ENCODE measurements at places on chromosomes 6 and 20.

DNA sequence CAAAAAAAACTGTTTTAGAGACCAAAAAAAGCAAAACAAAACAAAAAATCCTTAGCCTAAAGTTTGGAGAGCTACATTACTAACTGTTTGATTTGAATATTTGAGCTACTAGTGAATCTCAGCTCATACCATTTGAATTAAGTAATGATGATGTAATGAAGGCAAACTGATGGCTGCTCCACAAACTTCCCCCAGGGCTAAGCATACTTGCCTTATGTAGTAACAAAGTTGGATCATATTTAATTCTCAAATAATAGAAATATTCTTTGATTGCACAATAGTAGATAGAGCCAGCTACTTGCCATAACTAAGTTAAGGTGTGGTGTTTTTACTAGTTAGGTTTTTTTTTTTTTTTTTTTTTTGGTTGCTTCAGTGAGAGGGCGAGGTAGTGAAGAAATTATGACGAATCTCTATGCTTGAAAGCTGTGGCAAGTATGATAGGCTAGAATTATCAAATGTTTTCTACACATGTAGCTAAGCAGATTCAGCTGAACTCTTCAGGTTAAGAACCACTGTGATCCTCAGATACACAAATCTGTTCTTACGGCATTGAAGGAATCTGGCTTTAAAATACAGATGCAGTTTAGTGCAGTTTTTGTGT lies 2.9 kb downstream of the RAB32 start:
- no peak for DNase-seq

DNA sequence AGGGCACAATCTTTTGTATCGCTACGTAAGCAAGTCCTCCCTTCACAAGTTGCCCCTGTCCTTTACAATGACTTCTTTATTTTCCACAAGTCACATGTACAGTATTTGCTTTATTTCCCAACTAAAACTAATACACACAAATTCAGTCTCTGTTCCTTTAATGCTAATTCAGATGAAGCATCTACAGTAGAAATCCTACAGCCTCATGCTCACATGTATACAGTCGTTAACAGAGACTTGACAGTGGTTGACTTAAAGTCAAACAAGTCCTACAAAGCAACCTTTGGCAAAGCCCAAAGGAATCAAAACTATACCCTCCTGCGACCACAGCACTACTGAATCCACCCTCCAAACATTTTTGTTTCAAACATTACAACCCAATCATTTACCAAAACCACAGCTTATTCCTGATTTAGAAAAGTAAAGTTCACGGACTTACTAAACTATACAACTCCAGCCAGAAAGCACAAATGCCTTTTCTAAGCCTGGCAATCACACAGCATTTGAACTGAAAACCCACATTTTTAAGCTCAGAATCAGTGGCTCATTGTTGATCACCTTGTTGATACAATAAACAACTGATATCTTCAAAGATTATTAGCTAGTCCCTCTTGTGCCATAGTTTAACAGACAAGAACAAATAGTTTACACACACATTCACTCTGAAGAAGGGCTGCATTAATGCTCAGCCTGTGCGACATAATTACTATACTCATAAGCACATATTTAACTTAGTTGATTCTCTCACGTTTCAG lies 70.9 kb upstream of the NHSL1 start:
- no peak for DNase-seq

DNA sequence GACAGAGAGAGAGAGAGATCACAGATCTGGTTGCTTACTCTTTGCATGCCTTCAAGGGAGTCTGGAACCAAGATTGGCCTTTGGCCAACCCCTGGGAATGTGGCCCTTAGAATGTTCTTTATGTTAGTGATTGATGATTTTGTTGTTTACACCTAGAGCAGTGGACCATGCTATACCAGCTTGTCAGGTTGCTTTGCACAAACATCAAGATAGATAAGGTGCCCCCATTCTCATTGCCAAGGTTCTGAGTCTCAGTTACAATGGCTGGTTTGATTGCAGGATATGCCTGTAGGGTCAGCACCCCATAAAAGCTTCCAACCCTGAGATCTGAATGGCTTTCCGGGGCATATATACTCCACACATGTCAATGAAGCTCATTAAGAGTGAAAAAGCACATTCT lies 53.5 kb upstream of the SLC2A12 start:
- no peak for DNase-seq

DNA sequence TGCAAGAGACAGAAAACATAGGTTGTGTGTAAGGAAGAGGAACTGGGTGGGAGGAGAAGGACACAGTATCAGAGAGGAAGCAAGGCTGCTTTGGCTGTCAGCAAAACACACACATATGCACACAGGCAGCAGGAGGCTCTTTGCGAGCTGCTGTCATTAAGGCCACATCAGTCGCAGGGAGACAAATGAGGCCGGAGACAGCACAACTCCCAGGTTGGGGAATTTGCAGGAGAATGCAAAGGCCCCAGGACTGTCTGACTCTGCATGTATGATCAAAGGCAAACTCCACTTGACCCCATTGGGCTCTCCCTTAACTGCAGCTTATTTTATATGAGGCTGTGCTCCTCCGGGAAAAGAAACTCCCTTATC lies 35.3 kb downstream of the METTL24 start:
- no peak for DNase-seq

DNA sequence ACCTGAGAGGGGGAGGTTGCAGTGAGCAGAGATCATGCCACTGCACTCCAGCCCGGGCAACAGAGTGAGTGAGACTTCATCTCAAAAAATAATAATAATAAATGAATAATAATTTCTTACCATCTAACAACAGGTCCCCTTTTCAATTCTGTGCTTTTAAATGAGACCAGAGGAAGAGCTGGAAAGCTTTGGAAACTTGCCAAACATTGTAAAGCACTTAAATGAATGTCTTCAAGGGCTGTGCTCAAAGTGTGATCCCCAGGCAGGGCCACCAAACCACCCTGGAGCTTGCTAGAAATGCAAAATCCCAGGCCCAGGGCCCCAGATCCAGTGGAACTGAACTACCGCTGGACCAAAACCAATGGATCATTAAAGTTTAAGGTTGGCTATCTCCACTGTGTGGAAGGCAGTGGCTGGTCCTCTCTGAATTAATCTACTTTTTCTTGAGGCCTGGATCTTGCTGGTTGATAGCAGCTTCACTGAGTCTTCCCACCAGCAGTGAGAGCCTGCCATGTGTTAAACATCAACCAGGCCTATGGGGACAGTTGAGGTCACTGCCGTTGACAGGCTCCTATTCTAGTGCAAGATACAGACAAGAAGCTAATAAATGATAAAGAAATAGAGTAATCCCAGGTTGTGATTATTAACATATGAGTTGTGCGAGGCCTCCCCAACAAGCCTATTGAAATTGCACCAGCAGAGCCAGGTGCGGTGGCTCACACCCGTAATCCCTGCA lies 23.7 kb upstream of the TFAP2C start:
- DNase-seq = no peak

DNA sequence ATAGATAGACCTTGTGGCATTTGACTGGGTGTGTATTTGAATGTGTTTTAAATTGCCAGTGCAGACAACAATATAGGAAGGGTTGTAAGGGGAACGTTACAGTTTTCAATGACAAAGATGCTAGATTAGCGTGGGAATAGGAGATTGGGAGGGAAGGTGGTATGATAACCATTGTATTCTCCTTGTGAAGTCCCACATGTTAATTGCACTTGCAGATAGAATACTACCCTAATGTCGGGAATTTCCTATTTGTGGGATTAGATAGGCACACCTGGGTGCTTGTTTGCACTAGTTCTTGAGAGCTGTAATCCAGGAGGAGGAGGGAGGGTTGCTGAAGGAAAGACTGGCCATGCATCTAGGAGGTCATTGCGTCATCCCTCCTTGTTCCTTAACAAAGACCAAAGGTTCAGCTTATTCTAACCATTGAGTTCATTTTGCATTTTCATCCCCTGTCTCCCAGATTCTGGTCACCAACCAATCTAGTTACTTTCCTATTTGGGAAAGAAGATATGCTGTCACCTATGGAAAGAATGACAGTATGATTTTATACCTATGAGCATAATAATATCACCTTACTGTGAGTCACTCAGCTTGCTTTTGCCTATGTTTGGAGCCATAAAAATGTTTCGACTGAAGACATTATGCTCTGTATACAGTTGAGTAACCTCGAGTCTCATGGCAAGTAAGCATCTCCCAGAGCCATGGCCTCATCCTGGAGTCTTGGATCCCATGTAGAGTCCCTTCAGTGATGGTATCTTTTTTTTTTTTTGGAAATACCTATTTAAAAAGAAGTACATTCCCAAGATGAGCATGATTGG lies 201.5 kb downstream of the DTNBP1 start:
- DNase-seq = no peak

- peak; percentile 19 for DNase-seq
These were observed 58.2 kb downstream of the TRIM27 start for GRCh38 chr6:28865401-28866204.

GRCh38 chr20:60219984-60220562 lies 261.9 kb downstream of the CDH26 start:
- DNase-seq = no peak

GRCh38 chr6:47967843-47968242 lies 143.2 kb downstream of the PTCHD4 start:
- no peak for DNase-seq

- no peak for DNase-seq
These were observed 56.4 kb upstream of the NKX2-4 start for GRCh38 chr20:21453690-21454089.

DNA sequence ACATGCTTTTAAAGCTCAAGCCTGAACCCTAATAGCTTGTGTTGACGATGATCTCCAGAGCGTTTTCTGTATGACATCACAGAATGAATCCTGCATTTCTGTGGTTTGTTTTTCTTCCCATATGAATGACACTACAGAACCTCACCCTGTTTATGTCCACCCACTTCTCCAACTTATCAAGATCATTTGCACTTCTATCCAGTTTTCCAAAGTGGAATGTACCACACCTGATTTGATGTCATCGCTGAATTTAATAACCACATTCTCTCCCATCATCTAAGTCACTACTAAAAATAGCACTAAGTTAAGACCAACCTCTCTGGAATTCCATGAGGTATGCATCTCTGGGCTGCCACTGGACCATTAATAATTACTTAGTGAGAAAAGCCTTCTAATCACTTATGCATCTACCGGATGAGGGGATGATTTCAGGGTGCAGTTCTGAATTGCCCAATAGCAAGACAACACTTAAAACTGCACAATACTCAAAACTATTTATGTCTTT lies 33.3 kb upstream of the CITED2 start:
- DNase-seq = no peak

DNA sequence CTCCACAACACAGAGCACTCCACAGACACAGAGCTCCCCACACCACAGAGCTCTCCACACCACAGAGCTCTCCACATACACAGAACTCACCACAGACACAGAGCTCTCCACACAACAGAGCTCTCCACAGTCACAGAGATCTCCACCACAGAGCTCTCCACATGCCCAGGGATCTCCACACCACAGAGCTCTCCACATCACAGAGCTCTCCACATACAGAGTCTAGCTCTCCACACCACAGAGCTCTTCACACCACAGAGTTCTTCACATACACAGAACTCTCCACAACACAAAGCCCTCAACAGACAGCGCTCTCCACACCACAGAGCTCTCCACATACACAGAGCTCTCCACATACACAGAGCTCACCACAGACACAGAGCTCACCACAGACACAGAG lies 55.3 kb downstream of the ERMARD start:
- DNase-seq = no peak

DNA sequence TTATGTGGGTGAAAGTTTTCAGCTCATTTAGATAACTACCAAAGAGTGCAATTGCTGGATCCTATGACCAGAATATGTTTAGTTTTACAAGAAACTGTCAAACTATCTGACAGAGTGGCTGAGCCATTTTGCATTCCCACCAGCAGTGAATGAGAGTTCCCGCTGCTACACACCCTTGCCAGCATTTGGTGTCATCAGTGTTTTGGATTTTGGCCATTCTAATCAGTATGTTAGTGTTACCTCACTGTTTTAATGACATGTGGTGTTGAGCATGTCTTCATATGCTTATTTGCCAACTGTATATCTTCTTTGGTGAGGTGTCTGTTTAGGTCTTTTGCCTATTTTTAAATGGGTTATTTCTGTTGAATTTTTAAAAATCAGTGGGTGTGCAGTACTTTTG lies 120.9 kb downstream of the CFAP61 start:
- no peak for DNase-seq

DNA sequence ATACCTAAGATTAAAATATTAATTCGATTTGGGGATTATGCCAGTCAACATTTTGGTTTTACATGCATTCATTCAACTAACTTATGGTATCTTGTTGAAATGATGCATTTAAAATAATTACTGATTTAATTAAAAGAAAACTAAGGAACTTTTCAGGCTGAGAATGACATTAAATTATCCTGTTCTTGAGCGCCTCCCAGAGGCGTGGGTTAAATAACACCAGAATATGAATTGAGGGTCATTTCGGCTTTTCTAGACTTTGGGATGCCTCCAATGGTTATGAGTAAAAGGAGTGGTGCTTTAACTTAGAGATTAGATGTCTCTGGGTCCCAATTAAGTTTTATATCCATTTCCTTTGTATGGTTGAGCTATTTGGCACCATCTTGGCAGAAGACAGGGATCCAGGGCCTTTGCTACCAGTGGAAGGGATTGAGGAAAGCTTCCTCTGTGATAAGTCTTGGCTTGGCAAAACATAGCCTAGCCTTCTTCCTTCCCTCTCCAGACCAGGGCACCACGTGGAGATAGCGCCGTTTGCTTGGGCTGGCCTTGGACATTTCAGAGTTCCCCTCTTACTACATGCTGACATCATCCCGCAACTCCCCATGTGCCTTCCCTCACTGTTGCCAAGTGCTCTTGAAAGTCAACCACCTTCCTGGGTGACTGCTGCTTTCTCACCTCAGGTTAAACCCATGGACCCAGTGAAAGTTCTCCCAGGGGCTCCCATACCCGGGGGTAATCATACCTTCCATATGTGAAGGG lies 28.7 kb downstream of the GNAS start:
- DNase-seq = no peak

DNA sequence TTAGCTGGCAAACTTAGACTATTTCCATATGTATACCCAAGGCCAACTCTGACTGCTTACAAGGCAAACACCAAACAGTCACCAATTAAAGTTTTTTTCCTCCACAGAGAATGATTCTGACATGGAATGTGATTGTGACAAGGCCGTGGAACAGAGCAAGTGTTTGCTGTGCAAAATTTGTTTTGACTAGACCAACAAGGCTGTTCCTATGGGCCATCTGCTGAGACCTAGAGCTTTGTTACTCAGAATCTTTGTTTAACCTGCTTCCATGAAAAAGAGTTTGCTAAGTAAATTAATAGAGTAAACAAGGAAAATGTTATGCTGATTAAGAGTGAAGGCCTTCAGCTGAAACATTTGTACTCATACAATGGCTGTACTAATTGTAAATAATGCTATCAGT lies 51.6 kb upstream of the IMPG1 start:
- DNase-seq = no peak

GRCh38 chr6:7195339-7196018 lies 87.7 kb downstream of the RREB1 start:
- DNase-seq = no peak

DNA sequence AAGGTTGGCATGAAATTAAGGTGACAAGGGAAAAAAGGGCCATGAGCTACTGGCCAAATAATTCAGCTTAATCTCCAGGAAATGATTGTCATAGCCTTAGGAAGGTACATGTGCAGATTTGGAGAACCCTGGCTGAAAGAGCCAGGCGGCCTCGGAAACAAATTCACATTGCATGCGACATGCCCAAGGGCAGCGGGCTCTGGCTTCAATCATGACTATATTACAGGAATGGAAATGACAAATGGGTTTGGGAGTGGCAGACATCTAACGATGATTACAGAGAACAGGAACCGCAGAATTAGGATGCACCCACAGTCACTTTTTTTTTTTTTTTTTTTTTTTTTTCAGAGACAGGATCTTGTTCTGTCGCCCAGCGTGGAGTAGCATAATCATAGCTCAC lies 112.4 kb upstream of the SALL4 start:
- no peak for DNase-seq

GRCh38 chr6:170259278-170259677 lies 31.6 kb downstream of the DLL1 start:
- DNase-seq = no peak
